ENCODE measurements at places on chromosomes 16 and 17.

GRCh38 chr17:39026980-39027451, 59.8 kb upstream of the FBXO47 start:
- no peak for DNase-seq

DNA sequence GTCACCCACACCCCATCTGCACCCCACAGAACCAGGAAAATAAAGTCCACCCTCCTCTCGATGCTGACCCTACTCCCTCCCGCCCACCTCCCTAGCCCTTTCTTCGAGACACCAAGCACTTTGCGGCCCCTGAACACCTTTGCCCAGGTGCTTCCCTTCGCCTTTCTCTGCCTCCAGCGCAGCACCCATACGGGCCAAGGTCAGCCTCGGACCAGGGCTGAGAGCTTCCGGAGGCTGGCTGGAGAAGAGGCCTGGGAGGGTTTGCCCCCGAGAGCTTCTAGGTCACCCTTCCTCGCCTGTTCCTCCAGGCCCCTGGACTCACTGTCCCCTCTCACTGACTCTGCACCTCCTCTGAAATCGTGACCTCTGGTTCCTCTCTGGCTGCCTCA, 2.7 kb upstream of the NHERF2 start:
- DNase-seq = no peak

GRCh38 chr16:49471038-49471727, 97.6 kb downstream of the C16orf78 start:
- DNase-seq = no peak

GRCh38 chr17:60665602-60666001, 12.0 kb upstream of the BCAS3 start:
- DNase-seq = no peak

GRCh38 chr17:82242698-82242976, 13.8 kb downstream of the SLC16A3 start:
- DNase-seq = no peak

- peak; percentile 20 for DNase-seq
Observed at GRCh38 chr16:2371421-2371820, 30.9 kb upstream of the ABCA3 start.

DNA sequence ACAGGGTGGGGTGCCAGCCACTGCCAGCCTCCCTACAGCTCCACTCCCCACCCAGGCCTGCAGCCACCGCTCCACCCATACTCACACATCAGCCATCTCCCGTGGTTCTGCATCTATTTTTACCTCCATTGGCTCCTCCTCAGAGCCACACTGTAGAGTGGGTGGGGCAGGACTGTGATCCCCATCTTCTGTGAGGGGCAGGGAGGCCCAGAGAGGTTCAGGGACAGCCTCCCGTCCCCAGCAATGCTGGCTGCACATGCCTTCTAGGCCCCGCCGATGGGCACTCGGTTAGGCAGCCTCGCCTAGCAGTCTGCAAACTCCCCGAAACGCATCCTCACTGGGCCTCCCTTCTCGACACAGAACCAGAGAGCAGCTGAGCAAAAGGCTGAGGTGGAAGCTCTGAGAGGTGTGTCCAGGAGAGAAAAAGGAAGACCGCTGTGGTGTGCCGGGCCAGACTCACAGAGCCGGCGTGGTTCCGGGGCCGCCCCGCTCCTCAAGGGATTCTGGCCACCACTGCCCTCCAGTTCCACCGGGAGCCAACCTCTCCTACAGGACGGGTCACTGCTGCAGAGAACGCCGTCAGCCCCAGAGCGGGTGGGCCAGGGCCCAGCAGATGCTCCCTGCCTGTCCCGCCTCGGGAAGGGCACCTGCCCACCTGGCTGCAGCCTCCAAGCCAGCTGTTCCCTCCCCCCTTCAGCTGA, 71.9 kb downstream of the ABR start:
- DNase-seq = no peak

- DNase-seq = no peak
Observed at GRCh38 chr17:31308372-31309334, 5.2 kb downstream of the EVI2B start.

GRCh38 chr17:47993031-47993564, 22.2 kb downstream of the CDK5RAP3 start:
- DNase-seq = no peak

DNA sequence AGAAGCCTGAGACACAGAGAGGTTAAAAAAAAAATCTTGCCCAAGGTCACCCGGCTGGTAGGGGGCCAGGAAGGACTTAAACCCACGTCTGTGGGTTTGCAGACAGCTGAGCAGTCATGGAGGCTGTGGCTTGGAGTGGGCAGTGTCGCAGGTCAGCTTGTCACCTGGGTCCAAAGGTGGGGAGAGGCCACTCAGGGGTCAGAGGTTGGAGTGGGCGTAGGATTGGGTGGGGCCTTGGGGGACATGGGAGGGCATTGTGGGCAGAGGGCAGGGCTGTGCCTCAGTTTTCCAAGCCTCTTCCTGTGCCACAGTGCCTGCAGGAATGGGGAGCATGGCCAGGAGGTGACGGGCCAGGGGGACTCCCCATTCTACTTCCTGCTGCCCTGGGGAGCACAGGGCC, 2.0 kb upstream of the NDRG4 start:
- DNase-seq = no peak

DNA sequence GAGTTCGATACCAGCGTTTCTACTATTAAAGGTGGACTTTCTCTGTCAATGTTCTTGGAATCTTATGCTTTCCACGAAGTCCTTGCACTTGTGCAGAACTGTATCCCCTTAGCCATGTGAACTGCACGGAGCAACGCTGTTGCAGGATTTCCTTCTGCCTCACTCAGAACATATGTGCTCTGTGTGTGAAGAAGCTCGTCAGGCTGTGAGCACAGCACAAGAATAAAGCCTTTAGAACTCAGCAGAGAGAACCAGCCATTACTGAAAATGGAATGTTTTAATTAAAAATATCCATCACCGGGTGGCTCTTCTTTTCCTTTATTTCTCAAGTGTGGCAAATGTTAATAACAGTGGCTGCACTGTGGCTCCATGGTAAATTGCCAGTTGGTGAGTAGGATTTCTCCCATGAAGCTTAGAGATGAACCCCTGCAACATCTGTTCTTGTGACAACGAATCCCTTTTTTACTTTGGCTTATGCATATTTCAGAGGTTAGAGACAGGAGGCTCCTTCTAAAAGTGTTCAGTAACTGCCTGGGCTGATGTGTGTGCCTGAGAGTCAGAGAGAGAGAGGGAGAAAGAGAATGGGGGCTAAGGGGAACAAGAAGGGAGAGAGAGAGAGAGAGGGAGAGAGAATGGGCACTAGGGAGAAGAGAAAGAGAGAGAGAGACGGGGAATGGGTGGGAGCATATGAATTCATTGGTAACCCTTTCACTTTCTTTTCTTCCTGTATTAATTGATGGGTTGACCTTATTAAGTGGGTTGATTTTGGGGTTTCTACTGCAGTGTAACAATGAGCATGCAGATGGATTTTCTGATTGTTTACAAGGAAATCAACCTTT, 50.0 kb downstream of the RPTOR start:
- no peak for DNase-seq

DNA sequence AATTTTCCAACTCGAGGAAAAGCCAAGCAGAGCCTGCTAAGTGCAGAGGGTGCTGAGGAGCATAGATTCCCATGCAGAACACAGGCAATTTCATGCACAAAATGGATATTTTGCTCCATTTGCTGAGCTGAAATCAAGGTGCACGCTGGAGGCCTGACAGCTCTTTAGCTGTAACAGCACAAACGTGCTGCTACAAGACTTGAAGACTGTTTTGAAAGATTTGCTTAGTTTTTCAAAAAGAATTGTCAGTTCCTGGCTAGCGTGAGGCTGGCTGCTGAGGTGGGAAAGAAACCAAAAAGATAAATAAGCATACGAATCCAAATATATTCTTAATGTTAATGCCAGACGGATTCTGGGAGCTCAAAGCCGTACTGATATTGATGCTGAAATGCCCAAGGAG, 309.0 kb upstream of the MAF start:
- no peak for DNase-seq

DNA sequence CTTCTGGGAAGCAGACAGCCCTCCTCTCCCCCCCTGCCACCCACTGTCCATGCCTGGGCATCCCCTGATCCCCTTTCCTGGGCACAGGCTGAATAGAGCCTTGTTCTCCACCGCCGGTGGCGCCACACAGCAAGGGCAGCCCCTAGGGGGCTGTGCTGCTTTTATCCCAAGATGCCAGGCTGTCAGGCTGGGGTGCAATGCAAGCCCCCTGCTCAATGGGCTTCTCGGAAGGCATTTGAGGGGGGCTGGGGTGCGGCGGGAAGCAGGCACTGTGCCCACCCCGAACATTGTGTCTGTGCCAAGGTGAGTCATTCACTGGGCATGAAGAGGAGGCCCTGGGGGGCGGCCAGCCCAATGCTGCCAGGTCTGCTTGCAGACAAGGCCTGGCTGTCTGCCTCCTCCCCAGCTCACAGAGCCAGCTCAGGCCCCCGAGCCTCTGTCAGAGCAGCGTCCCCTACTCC, 1.5 kb upstream of the GFAP start:
- DNase-seq = no peak

GRCh38 chr17:75078284-75079022, 9.3 kb upstream of the SLC16A5 start:
- DNase-seq = no peak

DNA sequence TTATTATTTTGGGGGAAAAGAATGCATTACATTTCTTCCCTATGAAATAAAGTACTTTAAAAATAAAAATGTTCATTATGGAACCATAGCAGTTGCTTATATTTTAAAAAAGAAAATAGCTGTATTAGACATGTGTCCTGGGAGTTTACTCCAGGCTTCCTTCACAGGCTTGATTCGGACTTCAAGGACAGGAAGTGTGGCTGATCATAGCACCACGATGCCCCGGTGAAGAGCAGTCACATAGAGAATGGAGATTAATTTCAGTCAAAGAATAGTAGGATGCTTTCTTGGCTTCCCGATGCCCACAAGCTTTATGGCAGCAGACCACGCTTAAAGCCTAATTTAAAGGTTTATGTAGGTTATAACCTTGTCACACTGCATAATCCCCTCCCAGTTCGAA, 125.1 kb downstream of the NPIPB5 start:
- DNase-seq = no peak

DNA sequence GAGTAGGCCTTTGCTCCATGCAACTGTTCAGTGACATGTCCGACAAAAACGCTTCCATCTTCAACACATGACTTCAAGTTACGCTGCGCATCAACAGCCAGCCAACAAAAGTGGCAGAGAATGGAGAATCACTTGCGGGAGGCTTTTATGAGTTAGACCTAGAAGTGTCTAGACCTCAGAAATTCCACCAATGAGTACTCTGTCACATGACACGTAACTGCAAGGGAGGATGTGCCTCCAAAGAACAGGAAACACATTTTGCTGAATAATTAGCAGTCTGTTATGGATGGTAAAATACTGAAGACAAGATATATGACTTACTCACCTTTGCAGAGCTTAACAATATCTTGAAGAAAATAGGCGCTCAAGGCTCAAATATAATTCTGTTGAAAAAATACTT, 62.1 kb downstream of the MYO1D start:
- no peak for DNase-seq

- DNase-seq = no peak
Observed at GRCh38 chr17:77345260-77345910, 204.6 kb downstream of the SEC14L1 start.

DNA sequence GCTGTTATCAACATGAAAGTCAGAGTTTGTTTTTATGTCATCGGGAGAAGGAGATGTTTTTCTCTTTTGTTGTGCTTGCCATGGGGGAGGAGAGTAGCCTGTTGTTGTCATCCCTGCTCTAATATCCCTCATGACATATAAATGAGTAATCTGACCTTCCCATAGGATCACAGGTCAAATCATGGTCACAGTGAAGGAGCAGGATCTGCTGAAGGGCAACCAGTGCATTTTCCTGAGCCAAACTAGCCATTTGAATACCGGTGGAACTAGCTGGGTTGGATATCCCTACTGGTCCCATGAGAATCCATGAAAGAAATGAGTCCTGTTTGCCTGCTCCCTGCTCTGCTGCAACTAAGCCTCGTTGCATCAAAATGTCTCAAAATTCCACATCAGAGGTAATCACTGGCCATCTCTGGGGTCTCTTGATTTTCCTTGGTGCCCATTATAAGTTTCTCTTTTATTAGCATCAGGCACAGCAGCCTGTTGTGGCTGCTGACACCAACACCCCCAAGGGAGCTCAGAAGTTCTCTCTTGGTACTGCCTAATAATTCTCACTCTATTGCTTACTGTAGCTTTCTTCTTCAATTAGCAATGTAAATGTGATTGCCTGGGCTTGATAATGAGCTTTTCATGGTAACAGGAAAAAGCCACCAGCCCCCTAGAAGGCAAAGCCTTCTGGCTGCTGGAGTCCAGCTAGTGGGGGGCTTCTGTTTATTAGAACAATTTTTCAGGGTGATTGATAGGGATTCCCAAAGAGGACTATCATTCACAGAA, 211.4 kb upstream of the ERCC4 start:
- DNase-seq = no peak

DNA sequence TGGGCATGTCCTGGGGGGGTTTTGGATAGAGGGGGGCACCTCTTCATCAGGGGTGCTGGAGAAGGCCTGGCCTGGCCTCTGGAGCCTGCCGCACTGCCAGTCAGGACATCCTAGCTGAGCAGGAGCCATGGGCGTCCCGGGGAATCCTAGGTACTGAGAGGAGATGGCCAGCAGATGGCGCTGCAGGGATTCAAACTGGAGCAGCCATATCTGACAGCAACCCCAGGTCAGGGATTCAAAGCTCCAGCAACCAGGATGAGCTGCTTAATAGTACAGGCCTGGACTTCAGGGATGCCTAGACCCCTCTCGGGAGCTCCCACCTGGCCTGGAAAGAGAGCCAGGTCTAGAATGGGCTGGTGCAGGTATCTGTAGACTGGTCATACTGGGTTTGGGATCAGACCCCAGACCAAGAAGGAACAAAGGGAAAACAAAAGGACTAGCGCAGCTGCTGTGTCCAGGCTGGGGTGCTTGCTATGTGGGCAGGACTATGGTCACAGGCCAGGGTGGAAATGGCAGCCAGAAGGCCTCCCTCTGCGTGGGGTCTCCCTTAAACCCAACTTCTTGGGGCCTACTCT, 306.9 kb upstream of the RBFOX1 start:
- DNase-seq = peak; percentile 32

DNA sequence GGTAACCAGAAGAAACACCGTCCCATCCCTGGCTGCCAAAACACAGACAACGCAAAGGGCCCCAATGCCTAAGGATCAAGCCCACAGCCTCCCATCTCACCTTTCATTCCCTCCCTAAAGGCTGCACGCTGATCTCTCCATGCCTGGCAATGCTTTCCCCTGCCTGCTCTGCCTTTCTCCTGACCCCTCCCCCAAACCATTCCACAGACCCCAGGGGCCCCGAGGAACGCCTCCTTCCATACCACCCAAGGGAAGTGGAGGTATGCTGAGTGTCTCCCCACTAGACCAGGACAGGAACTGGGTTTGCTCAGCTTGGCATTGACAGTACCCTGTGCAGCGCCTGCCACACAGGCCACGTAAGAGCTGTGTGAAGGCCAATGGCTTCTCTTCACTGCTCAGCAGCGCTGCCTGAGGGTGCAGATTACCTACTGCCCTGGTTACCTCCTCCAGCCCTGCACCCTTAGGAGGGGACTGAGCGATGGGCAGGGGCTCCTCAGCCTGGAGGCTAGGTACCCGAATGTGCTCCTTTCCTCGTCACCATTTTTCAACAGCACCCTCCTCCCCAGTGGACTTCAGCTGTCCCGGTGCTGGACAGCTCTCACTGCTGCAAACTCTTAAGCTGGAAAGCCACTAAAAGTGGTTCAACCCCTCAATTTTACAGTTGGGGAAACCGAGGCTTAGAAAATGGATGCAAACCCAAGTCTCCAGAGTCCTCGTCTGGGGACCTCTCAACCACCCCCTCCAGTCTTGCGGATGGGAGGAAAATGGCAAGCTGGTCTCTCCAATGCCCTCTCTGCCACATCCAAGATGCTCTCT, 45.0 kb downstream of the SRCIN1 start:
- DNase-seq = no peak
